ENCODE measurements at places on chromosomes 11 and 22.

- no peak for DNase-seq
Measured at GRCh38 chr11:63212742-63213141, 30.7 kb downstream of the SLC22A25 start.

DNA sequence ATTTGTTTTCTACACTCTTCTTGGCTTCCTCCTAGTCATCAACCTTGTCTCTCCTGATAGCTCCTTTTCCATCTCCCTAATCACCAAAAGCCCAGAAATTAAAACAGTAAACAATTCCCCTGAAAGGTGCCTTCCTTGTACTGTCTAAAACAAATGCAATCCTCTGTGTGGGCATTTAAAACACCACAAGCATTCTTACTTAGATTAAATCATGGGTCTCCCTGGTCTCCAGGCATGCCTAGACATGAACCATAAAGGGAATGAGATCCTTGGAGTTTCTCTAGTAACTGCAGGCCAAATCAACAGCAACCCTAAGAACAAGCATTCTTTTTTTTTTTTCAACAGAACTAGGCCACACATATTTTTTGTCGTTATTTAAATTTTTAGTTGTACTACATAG is 1.9 kb downstream of the BTG4 start:
- no peak for DNase-seq

GRCh38 chr22:35400501-35400790 is 506 bp downstream of the MCM5 start:
- no peak for DNase-seq

- no peak for DNase-seq
Measured at GRCh38 chr22:23401111-23401909, 178.8 kb downstream of the IGLL1 start.

- DNase-seq: no peak
Measured at GRCh38 chr11:16347928-16348685, 8.2 kb downstream of the SOX6 start.

DNA sequence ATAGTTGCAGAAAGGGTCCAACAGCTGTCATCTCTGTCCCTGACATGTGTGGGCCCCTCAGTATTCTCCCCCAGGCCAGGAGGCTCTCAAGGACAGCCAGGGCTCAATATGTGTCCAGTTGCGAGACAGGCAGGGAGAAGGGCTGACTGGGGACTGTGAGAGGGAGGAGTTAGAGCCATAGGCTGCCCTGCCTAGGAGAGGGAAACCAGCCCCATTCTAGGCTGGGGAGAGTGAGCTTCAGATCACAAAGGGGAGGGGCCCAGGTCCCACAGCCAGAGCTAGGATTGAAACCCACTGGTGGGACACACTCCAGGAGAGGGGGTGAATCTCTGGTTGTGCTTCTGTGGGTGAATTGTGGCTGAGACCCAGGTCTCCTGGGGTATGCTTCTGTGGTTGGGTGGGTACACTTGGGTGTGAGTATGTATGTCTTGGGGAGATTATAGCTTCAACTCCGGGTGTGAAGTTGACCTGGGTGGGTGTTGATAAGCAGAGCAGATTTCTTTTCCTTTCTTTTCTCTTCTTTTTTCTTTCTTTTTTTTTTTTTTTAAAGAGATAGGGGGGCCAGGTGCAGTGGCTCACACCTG is 2.1 kb upstream of the CARNS1 start:
- no peak for DNase-seq

DNA sequence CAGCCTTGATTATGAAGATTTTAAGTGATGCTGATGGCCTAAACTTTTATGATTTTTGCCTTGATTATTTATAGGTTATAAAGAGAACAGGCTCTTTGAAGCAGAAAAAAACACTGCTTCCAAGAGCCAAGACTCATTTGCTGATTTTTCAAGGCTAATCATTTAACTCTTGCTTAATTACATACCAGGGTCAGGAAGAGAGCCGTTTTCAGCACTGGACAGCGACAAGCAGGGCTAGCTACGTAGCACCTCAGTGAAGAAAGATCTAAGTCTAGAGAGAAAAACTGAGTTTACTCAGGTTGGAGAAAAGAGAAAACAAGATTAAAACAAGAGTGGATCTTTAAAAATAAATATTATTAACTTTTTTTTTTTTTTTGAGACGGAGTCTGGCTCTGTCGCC is 615.4 kb upstream of the B3GAT1 start:
- DNase-seq: no peak

GRCh38 chr11:8164746-8165145 is 4.1 kb downstream of the RIC3 start:
- no peak for DNase-seq

All from activated naive CD8-positive, alpha-beta T cell treated with anti-CD3 and anti-CD28 coated beads, Interleukin-2, amount 10 ng/mL, durations not matched to agents 7 days and 5 days (primary cell).